ENCODE measurements at places on chromosomes 2 and 18.

DNA sequence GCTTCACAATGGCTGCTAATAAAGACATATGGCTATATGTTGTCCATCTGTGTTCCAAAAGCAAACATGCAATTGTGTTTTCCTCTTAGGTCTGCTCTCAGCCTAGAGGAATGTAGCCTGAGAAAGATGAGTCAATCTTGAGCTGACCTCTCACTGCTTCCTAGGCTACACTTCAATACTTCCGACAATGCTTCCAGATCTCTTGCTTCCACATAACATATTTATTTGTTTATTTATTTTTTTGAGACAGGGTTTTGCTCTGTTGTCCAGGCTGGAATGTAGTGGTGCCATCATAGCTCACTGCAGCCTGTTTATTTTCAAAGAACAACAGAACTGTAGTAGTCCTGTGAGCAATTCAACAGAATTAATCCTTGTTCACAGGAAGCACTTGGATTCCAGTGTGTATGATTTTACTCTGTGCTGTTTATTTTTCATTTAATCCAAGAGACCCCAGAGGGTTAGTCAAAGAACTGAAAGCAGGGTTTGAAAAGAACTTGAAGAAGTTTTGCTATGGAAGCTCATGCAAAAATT lies 437.9 kb downstream of the TXNL1 start:
- peak; percentile 4 for DNase-seq

DNA sequence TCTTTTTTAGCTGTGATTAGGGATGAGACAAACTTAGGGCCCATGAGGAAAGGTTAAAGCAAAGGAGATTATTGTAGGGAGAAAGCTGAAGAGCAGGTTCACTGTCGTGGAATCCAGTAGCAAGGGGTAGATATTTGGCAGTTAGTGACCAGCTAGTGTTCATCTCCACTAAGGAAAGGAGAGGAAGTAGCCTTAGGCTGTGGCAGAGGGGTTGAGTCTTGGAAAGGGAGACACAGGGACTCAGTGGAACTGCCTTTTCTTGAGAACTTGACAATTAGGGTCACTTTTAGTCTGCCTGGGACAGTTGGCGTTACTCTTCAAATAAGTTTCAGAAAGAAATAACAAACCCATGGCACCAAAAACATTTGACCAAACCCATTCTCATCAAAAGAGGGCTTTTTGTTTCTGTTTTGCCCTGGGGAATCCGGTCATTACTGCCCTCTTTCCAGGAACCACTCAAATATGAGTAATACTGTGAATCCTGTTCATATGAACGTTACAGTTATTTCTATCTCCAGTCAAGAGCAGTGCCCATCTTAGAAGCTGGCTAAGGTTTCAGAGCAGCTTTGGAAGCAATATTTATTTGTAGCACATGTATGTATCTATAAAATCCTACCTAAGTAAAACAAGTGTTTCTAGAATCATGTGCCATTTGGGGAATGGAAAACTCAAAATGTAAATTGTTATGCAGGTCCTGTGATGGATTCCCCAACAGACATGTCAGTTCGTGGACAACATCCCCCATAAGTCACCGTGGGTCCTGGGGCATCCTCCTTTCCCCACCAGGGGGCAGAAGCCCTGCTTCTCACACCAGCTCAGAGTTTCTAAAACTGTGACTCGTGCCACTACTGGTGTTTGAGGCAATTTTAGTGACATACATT lies 77.3 kb upstream of the PHLPP1 start:
- peak; percentile 9 for DNase-seq

GRCh38 chr2:54306556-54306955 lies 50.5 kb upstream of the TSPYL6 start:
- peak; percentile 76 for DNase-seq

GRCh38 chr18:22713511-22713910 lies 219.6 kb upstream of the RBBP8 start:
- DNase-seq, result no peak

DNA sequence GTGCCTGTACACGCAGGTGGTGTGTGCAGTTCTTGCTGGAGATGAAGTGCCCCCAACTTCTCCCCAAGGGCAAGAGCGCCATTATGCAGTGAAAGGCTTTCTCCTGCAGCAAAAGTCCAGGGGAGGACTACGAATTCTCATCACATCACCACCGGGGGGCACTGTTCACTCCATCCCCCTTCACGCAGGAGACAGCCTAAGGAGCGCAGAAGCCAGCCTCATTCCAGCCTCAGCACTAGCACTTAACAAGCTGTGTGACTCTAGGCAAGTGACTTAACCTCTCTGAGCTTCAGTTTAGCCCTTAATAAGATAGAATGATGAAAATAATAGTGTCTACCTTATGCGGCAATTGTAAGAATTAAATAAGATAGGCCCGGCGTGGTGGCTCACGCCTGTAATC lies 32.3 kb downstream of the DNMT3A start:
- no peak for DNase-seq

DNA sequence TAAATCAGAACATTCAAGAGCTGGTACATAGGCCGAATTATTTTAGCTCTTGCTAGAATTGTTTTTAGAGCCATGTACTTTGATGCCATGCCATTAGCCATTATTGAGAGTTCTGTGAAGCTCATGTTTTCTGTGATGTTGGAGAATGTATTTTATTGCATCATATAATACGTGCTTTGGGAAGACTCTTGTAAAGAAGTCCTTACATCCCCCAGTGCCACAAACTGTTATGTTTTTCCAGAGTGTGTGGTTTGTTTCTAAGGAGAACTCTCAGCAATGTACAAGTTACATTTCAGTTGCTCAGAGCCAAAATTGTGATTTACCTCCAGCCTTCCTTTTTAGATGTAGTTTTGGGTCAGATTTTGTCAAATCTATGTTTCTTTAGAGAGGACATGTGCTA lies 148.6 kb downstream of the HAUS1 start:
- no peak for DNase-seq

DNA sequence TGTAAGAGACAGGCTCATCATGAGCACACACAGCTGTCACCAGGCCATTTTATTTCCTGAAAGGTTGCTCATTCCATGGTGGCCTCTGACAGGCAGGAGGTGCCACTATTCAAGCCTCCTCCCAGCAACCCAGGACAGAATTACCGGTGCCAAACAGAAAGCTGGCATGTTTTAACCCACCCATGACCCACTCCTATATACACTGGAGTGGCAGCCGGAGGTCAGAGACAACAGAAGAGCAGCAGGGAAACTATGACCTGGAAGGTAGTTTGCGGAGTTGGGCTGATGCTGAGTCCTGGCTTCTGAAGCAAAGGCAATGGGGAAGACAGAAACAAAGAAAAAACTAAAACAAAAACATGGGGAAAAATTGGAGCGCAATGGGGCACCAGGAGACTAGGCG lies 2.3 kb downstream of the RFTN2 start:
- no peak for DNase-seq

DNA sequence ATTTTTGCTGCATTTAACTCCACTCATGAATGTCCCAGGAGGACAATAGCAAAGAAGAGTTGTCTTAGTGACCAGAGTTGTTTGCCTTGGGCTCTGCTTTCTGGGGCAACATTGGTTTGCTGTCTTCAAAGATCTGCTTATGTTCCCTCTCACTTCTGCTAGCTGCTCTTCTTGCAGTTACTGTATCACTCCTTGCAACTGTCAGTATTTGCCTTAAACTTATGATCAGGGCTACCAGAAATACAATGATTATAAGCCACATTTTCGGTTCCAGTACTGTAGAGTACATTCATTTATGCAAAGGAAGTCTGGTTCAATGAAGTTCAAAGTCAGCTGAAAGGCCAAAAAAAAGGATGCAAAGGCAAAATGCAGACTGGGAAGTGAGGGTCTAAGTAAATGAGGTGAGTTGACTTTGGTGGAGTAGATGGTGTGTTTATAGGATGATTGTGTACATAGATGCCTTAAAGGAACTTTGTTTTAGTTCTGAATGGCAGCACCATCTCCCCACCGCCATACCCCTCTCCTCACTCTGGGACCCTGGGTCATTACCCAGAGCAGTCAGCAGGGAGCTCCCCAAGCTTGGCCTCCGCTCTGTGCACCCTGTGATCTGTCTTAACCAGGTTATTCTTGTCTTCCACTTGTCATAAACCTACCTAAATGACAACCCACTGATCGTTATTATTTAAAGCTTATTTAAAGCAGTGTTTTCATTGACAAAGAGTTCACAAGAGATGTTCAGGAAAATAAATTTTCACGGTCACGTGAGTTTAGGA lies 236.0 kb downstream of the DOK6 start:
- DNase-seq, result no peak

- DNase-seq, result peak; percentile 69
Measured at GRCh38 chr2:172282944-172283343, 144.4 kb upstream of the ITGA6 start.

DNA sequence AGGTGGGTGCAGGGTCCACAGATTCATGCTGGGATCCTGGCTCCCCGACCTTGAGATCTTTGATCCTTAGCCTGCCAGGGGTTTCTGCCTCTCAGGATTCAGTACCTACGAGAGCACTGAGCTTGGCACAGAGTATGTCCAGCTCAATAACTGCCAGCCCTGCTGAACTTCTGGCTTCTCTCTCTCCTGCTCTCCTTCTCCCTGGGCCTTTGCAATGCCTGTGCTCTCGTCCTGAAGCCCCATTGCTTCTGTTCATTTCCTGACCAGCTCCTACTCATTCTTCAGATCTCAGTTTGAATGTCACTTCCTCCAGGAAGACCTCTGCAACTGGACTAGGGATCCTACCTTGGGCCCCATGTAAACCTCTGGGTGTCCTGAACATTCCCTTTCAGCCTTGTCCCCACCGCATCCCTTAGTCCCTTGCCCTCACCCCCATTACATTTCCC lies 113.8 kb upstream of the HAAO start:
- no peak for DNase-seq

DNA sequence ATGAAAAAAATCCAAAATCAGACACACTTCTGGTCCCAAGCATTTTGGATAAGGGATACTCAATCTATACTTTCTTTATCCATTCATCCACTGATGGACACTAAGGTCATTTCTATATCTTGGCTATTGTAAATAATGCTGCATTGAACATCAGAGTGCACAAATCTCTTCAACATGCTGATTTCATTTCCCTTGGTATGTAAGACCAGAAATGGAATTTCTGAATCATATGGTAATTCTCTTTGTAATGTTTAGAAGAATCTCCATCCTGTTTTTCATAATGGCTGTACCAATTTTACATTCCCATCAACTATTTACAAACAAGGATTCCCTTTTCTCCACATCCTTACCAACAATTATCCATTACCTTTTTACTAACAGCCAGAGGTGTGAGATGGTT lies 33.7 kb upstream of the MCM6 start:
- DNase-seq, result no peak

DNA sequence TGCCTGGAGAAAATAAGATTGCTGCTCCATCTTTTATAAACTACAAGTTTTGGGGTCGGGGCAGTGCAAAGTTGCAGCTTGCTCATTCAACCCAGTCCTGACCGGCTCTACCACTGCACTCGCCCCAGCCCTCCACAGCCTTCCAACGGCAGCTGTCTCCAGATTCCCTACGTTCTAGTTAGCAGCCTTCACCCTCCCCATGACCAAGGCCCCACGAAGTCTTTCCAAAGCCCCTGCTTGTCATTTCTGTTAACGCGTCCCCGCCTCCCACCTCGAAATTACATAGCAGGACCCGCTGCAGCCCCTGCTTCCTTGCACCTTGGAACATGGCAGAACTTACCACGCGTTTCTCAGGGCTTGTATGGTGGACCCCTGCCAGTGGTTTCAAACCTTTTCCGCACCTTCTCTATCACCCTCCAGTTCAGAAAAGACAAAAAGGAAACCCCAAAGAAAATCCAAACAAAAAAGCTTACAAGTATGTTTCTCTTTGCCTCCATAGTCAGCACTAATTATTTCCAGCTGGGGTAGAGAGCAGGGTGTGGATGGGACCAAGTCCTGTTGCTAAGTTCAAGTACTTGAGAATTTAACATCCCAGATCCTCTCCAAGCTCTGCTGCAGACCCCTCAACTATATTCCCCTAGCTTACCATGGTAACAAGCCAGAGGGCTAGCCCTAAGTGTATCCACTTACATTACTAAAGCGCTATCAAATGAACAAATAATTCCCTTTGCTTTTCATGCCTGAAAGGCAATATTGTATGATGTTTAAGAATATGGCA lies 161.5 kb downstream of the TGIF1 start:
- no peak for DNase-seq

- no peak for DNase-seq
Measured at GRCh38 chr2:85523903-85524335, 15.0 kb upstream of the MAT2A start.

- no peak for DNase-seq
Measured at GRCh38 chr18:9239720-9240119, 94.9 kb upstream of the TWSG1 start.

GRCh38 chr18:69569133-69569532 lies 168.4 kb downstream of the DOK6 start:
- no peak for DNase-seq

DNA sequence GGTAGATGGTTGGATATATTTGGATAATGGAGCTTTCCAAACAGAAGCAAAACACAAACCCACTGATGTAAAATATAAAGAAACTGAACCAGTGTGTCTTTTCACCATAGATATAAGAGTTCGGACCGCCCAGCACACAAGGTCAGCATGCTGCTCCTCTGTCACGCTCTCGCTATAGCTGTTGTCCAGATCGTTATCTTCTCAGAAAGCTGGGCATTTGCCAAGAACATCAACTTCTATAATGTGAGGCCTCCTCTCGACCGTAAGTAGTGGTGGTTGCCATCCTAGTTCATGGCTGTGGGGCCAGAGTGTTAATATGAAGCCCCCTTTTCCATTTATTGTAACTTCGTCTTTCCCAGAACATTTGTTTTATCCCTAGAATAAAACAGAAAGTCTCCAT lies 125.2 kb upstream of the LYPD6 start:
- DNase-seq, result no peak

- DNase-seq, result no peak
Measured at GRCh38 chr2:140472676-140473075, 1658.1 kb downstream of the LRP1B start.

GRCh38 chr2:65512783-65513182 lies 80.4 kb upstream of the SPRED2 start:
- no peak for DNase-seq

DNA sequence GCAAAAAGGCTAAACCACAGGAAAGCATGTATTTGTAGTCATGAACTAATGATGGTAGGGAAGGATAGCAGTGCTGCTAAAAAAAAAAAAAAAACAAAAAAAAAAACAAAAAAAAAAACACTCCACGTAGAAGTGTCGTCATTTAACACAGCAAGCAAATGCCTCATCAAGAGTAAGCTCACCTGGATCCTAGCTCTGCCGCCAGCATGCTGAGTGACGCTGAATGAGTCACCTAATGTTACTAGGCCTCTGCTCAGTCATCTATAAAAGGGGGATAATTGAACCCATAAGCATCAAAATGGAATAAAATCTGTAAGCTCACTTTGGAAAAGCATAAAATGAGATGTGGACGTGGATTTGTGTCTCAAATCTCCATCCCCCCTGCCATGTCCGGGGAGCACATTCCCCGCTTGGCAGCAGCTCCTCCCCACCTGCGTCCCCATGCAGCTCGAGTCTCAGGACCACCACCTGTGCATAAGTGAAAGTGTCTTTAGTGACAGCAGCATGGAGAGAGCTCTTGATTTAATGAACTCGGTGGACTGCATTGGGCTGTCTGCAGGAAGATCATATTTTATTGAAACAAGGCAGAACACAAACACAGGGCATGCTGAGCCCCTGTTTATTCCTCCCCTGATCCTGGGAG lies 427.5 kb downstream of the LRATD1 start:
- peak; percentile 4 for DNase-seq

GRCh38 chr2:72236445-72237067 lies 88.9 kb upstream of the CYP26B1 start:
- DNase-seq, result peak; percentile 82

- no peak for DNase-seq
Measured at GRCh38 chr2:222942561-222942960, 81.7 kb downstream of the ACSL3 start.

All from mammary epithelial cell (primary cell).